Stimulated activated CD4-positive, alpha-beta T cell treated with anti-CD3 and anti-CD28 coated beads, Interleukin-1b, Interleukin-23, amount 100 ng/mL, for 48 hours (primary cell): ENCODE measurements at places on chromosomes 1 and 21.

DNA sequence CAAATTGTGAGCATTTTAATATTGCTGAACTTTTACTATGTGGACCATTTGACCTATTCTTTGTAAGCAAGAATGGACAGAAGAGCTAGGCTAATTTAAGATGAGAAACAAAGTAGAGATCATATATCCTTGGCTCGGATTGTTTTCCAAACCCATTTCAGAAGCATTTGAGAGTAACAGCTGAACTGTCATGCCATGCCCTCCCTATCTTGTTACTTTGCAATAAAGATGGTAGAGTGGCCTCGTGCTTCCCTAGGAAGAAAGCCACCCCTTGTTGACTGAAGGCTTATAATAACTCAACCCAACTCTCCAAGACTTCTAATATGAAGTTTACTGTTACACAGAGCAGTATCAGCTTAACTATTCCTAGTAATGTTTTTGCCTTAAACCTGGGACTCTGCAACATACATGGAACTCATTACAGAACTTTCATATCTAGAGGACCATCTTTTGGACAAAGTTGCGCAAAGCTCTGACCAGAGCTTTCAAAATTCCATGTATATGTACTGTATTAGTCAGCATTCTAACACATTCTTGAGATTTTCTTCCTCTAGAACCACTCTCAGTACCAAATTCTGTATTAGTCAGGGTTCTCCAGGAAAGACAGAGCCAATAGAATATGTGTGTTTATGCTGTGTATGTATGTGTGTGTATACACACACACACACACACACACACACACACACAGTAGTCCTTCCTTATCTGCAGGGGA lies 68.7 kb downstream of the ADAMTS1 start:
- DNase-seq = no peak

DNA sequence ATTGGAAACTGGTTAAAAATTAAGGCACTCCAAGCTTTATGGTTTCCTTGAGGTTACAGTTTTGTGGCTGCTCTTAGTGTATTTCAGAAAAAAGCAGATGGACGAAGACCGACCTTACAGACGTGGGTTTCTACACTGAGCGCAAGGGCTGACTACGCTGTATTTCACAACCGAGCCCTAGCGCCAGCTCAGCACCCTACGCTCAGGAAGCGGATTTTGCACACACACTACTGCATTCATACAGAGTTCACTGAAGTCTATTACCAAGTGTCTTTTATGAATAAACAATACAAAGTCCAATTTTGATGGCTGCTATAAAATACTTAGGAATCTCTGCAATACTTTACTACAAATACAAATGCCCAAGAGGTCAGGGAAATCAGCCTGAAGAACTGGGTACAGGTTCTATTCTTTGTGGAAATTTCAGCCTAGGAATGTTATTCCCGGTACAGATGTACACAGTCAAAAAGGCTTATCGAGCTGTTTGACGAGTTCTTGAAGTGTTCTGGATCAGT lies 23.8 kb downstream of the PTTG1IP start:
- DNase-seq = no peak

- no peak for DNase-seq
These were observed 11.3 kb downstream of the POU2F1 start for GRCh38 chr1:167231873-167232450.

- no peak for DNase-seq
These were observed 62.2 kb upstream of the SLC44A3 start for GRCh38 chr1:94757931-94758330.

DNA sequence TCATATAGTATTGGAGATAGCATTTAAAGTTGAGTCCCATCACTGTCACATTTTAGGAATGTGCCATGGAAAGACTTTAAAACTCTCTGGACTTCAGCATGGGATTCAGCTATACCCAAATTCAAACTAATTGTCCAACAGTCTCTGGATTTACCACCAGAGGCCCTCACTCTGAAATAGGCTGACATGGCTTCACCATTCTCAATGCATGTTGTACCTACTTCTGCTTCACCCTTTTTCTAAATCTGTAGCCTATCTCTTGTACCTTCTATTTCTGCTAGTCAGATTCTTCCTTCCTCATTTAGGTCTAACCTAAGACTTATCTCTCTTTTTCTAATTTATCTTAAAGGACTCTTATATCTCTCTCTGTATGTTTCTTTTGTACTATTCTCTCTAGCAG lies 512.7 kb upstream of the ZRANB2 start:
- no peak for DNase-seq

DNA sequence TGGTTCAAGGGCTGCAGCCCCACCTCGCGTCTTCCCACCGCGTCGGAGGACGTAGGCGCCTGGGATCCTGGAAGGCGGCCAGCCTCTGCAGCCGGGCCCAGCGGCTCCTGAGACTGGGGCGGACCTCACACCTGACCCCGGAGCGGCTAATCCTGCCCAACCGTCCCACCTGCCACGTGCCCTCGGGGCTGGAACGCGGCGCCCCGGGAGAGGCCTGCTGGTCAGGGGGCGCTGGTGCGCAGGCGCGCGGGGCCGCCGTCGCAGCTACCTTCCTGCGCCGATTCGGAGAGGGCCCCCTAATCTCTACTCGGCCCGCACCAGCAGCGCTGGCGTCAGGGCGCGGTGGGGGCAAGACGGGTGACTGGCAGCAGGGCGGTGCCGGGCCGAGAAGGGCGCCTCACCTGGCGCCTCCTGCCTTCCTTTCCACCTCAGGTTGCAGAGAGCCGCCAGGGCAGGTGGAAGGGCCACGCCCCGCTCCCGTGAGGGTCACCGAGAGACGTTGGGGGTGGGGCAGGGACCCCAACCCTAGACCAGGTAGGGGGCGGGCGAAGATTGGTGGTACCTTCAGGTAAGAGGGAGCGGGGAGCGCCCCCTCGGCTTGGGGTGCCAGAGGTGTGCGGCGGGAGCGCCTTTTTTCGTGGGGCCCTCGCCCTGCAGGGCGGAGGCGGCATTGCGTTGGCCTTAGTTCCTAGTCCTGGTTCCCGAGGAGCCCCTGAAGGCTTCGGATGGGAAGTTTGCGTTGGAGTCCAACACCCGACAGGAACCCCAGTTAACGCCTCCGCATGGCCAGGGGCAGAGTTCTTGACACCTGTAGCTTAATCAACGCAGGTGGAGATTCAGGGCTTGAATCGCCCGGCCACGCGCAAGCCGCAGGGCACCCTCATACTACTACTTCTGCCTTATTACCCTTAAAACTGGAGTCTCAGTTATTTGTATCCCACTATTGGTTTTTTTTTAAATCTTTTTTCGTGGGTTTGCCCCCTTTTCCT lies at the start of gene TDRD5:
Gene TDRD5 (plus strand): TSS at position 241 of the 989 bp plus-strand sequence. CDS start 784 bp downstream, outside the sequence.
- no peak for DNase-seq

GRCh38 chr1:21952786-21953520 lies 15.8 kb upstream of the HSPG2 start:
- DNase-seq = no peak

GRCh38 chr1:204763773-204764427 lies 78.4 kb upstream of the LRRN2 start:
- peak; percentile 76 for DNase-seq

DNA sequence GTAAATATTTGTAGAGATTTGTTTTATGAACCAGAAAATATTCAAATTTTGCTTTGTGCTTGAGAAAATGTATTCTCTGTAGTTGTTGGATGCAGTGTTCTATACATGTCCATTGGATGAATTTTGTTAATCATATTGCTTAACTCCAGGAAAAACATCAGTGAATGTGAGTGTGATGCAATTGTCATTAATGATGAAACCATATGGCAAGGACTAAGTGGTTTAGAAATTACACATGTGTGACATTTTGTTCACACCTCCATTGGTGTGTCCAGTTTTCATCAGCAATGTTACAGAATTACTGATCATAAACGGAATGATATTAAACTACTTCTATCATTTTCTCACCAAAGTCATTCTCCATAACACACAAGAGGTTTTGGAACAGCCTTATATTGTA lies 151.8 kb upstream of the ST6GALNAC5 start:
- no peak for DNase-seq

GRCh38 chr21:45276596-45276995 lies 11.1 kb downstream of the POFUT2 start:
- no peak for DNase-seq

GRCh38 chr1:235052067-235053008 lies 76.3 kb downstream of the TOMM20 start:
- no peak for DNase-seq

- no peak for DNase-seq
These were observed 1.9 kb downstream of the BTF3L4 start for GRCh38 chr1:52057876-52058415.

GRCh38 chr1:46991083-46991923 lies 32.2 kb upstream of the CYP4X1 start:
- DNase-seq = no peak

DNA sequence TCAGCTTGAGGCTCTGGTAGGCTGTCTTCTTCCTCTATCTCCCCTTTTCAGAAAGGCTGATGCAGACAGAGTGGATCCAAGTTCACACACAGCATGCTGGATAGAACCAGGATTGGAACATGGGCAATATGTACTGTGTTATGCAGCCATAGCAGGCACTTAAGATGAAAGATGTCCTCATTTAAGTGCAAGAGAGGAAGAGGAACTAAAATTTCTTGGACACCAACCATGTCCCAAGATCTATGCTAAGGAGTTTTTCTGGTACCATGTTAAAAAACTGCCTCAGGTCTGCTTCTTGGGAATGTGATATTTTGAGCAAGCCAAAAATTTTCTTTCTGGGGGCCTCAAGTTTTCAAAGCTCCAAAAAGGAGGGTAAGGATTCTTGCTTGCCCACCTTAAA lies 1.2 kb downstream of the SDHB start:
- no peak for DNase-seq

- DNase-seq = no peak
These were observed 95.0 kb upstream of the C1orf105 start for GRCh38 chr1:172325531-172325930.

DNA sequence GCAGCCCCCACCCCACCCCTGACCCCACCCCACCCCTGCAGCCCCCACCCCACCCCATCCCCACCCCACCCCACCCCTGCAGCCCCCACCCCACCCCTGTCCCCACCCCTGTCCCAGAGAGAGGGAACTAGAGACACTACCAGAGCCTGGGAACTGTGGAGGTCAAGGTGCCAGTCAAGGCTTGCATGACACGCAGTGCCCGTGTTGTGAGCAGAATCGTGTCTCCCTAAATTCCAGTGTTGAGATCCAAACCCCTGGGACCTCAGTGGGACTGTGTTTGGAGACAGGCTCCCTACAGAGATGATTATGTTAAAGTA lies 18.4 kb upstream of the SUMO3 start:
- DNase-seq = no peak

GRCh38 chr1:107940701-107941100 lies 24.3 kb downstream of the VAV3 start:
- DNase-seq = no peak

- no peak for DNase-seq
These were observed 30.1 kb downstream of the SGIP1 start for GRCh38 chr1:66563941-66564630.

DNA sequence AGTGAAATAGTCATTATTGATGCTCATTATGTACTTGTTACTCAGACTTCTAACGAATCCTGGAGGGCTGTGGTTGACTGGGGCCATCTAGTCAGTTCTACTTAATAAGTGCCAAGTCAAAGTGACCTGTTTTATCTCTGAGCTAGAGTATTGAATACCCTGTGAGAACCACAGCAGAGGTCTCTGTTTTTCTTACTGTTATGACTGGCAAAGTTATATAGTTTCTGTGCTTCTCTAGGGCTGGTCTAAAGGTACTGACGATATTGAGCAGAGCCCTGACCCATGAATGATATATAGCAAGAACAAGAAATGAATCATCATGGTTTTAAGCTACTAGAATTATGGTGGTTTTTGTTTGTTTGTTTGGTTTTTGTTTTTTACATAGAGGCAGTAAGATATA lies 555.8 kb downstream of the PLA2G4A start:
- DNase-seq = no peak

DNA sequence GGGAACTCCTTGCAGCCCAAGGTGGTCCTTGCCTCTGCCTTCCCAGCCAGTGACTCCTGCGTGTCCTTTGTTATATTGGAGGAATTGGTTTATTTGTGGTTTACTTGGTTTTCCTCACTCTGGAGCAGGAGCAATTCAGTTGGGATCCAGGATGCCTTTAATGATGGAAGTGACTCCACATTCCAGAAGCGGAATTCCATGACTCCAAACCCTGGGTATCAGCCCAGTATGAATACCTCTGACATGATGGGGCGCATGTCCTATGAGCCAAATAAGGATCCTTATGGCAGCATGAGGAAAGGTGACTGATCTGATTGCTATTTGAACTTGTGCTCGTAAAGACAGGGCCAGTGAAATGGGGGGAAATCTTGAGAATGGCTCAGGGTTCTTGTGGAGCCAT lies 15.1 kb upstream of the PIGV start:
- no peak for DNase-seq

DNA sequence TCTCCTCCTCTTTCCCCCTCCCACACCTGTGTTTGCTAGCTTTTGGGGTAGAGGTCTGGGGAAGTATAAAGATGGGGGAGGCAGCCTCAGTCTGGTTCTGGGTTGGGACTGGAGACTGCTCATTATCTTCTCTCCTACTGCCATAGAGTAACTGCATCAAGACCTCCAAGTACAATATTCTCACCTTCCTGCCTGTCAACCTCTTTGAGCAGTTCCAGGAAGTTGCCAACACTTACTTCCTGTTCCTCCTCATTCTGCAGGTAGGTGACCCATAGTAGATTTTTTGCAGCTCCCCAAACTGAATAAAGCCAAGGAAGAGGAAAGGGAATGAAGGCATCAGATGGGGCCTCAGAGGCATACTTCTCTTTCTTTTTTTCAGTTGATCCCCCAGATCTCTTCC lies 5.3 kb downstream of the ATP8B2 start:
- no peak for DNase-seq
